COR-L47 (cell line): ENCODE measurements at places on chromosomes 4 and X.

DNA sequence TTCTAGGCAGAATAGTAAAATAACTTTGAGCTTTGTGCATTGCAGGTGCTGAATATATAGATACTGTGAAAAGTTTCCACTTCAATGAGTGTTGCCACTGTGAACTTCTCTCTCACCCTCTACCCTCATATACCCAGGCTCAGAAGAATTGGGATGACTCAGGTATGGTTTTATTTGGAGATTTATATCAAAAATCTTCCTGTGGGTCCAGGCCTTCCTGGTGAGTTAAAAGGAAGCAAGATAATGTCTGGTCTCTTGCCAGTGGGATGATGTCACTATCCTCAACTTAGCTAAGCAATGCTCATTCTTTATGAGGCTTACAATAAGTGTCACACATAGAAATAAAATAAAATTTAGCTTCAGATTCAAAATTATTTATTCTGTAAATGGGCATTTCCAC lies 153.3 kb upstream of the TENT5D start:
- no peak for DNase-seq

DNA sequence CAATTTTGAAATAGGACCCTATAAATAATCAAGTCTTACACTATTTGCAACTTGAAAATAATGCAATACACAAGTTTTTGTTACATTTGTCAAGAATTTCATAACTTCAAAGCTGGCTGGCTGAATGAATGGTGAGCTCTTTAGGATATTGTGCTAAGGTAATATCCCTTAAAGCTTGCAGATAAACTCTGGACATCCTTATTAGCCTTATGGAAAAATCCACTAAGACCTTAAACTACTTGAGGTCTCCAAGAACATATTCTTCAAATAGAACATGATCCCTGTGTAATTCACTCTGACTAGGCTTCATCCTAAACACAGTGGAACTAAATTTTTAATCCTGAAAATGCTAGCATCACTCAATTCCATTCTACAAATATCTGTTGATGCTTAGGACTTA lies 199.3 kb downstream of the PACRGL start:
- no peak for DNase-seq

- DNase-seq: no peak
Observed at GRCh38 chr4:65535113-65535512, 135.2 kb downstream of the EPHA5 start.

DNA sequence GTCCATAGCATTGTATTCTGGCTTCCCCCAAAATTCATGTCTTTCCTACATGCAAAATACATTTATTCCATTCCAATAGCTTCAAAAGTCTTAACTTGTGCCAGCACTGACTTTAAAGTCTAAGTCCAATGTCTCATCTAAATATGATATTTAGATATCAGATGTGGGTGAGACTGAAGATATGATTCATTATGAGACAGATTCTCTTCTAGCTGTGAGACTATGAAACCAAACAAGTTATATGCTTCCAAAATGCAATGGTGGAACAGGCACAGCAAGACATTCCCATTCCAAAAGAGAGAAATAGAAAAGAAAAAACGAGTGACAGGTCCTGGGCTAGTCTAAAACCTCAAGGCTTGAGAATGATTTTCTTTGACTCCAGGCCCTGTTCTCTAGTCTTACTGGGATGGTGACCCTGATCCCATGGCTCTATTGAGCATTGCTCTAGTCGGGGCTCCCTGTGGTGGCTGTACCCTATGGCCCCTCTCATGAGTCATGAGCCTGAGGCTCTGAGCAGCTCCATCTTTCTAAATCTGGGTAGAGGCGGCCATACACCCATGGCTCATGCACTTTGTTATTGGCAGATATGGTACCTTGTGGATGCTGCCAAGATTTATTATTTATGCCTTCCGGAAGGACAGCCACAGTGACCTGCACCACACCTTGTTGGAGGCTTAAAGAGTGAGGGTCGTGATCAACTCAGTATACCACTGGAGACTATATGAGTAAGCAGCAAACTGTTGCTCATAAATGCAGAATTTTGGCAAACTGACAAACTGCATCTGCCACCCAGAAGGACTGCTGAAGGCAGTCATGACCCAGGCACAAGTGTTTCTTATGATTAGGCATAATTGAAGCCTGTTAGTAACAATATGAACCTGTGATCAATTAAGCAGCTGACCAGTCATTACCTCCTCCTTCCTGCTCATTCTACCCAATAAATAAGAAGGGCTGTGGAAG lies 38.5 kb upstream of the BOD1L1 start:
- DNase-seq: no peak

DNA sequence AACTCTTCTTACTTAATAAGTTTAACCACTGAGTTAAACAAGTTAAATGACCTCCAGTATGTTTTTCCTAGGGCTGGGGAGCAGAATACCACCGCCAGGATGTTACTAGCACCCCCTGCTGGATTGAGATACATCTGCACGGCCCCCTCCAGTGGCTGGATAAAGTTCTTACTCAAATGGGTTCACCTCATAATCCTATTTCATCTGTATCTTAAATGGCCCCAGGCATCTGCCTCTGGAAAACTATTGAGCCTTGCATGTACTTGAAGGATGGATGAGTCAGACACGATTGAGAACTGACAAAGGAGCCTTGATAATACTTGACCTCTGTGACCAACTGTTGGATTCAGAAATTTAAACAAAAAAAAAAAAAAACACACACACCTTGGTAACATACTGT lies 61.5 kb upstream of the MMAA start:
- peak; percentile 61 for DNase-seq

GRCh38 chr4:109728385-109728784 lies 1.5 kb downstream of the PLA2G12A start:
- no peak for DNase-seq

DNA sequence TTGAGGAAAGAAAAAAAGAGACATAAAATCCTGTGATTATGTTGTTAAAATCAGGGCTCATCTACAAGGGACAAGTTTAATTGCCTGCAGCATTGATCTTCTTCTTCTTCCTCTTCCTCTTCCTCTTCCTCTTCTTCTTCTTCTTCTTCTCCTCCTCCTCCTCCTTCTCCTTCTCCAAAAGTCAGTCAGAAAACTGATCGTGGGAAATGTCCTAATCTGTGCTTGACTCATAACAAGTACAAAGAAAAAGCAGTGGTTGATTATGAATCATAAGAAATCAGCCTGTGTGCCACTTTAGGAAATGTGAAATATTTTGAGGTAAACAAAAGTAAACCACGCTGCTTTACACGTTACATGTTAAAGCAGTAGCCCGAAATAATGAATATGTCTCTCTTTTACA lies 2.7 kb upstream of the ATP10D start:
- DNase-seq: no peak

DNA sequence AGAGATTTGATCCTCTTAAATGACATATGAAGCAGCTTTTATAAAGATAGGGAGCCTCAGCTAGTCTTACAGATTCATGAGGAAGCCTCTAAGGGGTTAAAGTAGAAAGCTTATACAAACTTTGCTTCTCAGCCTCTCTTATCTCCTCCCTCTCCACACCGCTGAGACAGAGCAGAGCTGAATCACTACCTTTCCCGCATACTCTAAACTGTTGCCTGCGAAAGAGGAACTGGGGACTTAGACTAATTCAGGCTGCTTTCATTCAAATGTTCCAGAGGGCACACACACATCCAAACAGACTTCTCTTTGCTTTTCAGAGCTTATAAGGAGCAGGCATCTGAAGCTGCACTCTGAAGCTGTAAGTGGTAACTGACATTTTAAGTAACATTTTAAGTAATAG lies at the start of gene SERTM2:
Gene SERTM2 (plus strand): TSS at position 169 of the 400 bp plus-strand sequence. CDS start 7,213 bp downstream, outside the sequence.
- DNase-seq: no peak

- peak; percentile 83 for DNase-seq
Observed at GRCh38 chrX:44675362-44676024, 132.8 kb upstream of the FUNDC1 start.

DNA sequence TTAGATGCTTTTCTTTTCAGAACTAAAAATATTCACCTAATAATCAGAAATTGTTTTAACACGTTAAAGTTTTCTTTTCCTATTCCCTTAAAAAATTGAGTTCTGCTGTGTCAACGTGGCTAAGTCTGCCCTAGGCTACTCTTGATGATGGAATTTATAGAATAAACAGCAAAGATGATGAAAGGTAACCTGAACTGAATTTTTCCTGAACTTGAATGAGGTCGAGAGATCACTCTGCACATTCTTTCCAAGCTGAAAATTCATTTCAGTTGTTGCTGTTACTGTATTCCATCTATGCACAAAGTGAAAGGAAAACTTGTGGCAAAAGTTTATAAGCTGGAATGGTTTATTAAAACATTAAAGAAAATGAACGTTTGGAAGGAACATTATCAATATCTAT lies 245.9 kb upstream of the GIMD1 start:
- DNase-seq: no peak

DNA sequence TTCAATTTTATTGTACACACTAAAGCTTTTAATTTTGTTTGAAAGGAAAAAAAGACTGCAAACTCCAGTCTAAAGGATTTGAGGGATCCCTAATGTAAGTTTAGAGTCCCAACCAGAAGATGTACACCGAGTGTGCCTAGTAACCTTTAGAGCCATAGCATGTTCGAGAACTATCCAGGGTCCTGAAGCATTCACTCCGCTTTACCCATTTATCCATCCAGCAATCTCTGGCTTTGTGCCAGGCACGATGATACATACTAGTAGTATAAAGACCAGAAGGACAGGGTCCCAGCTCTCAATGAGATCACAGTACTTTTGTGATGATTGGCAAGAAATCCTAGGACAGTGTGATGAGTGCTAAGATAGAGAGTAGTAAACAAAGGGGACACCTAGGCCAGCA lies 168.7 kb downstream of the STK32B start:
- DNase-seq: no peak

DNA sequence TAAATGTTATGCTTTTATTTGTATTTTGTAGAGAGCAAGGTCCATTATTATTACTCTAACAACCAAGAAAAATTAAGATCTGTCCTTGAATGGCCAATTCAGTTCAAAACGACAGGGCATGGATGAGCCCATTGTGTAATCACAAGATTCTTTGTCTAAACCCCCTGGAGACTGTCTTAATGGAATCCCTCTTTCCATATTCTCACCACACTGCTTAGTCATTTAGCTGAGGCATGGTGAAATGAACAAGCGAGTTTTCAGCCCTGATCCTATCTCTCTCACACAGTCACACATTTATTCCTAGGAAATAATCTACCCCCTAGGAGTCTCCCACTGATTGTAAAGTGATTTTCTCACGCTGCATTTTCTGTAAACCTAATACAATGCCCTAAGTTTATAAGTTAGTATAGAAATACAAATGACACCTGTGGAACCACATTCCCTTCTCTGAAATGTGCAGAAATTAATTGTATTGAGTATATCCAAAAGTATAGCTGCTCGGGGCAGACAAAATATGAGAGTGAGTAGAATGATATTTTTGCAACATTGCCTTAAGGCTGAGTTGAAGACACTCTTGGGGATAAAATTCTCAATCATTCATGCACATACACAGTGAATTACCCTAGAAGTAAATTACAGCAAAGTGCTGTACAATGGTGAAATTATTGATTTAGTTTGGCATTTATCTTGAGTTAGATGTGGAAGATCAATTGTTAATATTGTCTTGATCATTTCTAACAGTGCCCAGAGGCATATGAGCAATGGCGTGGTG lies 119.7 kb upstream of the PCDH7 start:
- DNase-seq: no peak

DNA sequence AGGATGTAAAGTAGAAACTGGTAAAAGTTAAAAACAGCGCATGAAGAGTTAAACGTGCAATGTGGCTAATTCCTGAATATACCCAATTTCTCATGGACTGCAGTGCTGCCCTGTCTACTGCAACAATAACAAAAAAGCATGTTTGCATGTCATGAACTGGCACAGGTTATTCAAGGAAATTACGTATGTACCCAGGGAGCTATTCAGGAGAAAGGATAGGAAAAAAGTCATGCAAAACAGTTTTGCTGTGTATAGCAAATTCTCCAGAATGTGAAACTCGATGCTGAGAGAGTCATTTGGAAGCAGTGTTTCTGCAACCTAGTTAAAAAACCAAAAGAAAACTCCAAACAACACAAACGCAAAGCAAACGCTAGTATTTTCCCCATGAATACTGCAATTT lies 381.5 kb upstream of the PRKX start:
- no peak for DNase-seq

- no peak for DNase-seq
Observed at GRCh38 chrX:78653118-78653822, 5.9 kb downstream of the RTL3 start.

GRCh38 chr4:138736362-138736761 lies 279.2 kb upstream of the NOCT start:
- DNase-seq: no peak

DNA sequence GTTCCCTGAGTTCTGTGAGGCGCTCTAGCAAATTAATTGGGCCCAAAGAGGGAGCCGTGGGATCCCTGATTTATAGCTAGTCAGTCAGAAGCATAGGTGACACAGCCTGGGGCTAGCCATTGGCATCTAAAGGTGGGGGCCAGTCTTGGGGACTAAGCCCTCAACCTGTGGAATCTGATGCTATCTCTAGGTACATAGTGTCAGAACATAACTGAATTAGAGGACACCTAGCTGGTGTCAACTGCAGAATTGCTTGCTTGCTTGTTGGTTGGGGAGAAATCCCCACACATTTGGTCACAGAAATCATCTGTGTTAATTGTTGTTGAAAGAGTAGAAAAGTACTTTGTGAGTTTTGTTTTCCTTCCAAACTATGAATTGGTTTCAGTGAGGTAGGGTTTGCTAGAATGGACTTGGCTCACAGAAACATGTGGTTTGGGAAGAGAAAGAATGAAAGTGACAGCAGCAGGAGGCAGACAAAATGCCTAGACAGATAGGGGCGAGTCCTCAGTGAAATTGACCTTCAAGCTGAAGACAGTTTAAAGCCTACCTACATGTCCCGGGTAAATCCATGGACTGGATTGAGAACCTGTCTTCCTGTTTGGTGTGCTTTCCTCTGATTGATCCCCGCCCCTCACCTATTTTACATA lies 12.8 kb upstream of the GPR82 start:
- no peak for DNase-seq

- DNase-seq: no peak
Observed at GRCh38 chr4:15493411-15493810, 23.7 kb downstream of the CC2D2A start.

DNA sequence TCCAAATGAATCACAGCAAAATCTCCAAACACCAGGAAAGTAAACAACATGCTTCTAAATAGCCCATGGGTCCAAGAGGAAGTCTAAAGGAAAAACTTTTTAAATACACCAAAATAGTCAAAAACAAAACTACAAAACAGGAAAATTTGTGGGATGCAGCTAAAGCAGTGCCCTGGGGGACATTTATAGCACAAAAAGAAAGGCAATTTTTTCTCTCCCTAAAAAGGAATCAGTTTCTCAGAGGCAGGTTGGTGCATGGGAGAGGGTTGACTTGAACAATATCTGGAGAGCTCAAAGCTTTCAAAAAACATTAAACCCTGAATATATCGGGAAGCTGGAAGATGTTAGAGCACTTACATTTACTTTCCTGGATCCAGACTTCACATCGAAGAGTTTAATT lies 15.7 kb upstream of the DUSP9 start:
- DNase-seq: no peak

DNA sequence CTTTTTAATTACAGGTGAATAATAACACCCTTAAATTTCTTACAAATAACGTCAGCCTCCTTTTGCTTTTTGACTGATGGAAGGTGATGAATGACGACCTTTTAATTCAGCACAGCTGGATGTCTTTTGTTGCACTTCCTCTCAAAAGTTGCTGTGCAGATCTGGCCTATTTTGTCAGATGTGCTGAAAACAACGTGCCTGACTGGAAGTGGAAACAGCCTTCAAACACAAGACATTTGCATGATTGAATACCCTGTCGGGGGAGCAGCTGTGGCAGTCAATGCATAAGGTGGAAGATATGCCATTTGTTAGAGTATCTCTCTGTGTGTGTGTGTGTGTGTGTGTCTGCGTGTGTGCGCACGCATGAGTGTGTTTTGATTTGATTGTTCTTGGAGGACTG lies 579.7 kb downstream of the SPRY1 start:
- peak; percentile 94 for DNase-seq

GRCh38 chr4:106690487-106690886 lies 321.9 kb upstream of the GIMD1 start:
- no peak for DNase-seq
